Stomach (tissue), 19 donors: ENCODE measurements at places on chromosomes 7 and 10. TPM values are rescaled to one million over a fixed set of nuclear protein-coding genes. Genes with fewer than 3 reads are reported as not detected.

DNA sequence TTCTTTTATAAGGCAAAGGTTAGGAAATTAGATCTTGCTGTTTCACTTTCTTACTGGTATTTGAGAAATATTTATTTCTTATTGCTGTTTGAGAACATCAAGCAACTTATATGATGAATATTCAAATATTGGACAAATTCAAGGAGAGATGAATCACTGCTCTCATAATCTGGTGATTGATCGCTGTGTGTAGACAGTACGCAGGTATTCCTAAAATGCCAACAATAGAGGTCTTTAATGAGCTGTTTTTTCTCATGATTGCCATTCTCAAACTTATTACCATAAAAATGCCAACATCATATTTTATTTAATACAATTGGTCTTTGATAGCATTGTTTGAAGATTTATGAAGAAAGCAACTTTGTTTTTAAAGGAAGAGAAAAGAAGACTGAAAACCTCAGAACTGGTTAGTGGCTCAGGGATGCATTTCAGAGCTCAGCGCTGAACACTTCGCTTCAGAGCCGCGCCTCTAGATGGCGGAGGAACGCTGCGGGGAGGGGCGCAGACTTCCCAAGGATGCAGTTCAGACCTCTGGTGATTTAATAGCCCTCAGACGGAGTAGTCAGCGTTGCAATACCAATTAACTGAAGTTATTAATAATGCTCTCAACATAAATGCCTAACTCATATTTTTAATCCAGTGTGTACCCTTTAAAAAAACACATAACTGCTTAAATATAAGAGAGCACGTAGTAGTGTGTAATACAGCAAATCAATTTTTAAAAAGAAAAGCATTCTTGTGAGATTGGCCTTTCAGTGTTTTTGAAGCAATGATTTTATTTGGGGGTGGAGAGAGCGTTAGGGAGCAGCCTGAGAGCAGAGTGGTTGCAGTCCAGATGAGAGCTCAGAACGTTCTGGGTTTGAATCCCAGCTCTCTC, 38.5 kb upstream of the STEAP4 start:
- DNase-seq: peak; percentile 41
- no peaks in the 10 kb centered on the region for H3K27me3 ChIP-seq
- H3K4me3 ChIP-seq: no peak overlapping the region
- no peaks in the 10 kb centered on the region for H3K36me3 ChIP-seq
- peaks cover 8% of the 10 kb centered on the region for H3K4me1 ChIP-seq

DNA sequence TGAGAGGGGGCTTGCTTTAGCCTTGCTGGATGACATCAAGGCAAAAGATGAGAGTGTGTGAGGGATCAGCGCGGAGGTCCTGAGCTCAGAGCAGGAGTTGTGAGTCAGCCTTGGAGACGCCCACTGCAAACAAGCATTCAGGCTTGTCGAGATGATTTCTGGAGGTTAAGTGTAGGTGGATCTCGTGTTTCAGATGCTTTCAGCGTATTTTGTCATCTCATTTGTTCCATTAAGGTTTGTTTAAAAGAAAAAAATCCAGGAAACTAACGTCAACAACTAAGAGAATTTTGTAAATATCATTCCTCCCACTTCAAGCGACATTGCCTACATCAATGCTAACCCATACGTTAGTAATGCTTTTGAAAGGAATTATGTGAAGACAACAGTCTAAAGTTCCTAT, 715.4 kb upstream of the NRP1 start:
- H3K4me3 ChIP-seq: no peak overlapping the region
- DNase-seq: peak; percentile 44
- H3K4me1 ChIP-seq: no peaks in the 10 kb centered on the region
- no peaks in the 10 kb centered on the region for H3K27me3 ChIP-seq
- no peak overlapping the region for H3K27ac ChIP-seq

Gene PI4K2A
- total RNA-seq: 9.1 TPM

Gene ADD3
- 222 TPM for total RNA-seq

Gene SPDYE6
- total RNA-seq: not detected
